Fibroblast of villous mesenchyme (primary cell): ENCODE measurements at places on chromosomes 7 and 10. TPM values are rescaled to one million over a fixed set of nuclear protein-coding genes. Genes with fewer than 3 reads are reported as not detected.

DNA sequence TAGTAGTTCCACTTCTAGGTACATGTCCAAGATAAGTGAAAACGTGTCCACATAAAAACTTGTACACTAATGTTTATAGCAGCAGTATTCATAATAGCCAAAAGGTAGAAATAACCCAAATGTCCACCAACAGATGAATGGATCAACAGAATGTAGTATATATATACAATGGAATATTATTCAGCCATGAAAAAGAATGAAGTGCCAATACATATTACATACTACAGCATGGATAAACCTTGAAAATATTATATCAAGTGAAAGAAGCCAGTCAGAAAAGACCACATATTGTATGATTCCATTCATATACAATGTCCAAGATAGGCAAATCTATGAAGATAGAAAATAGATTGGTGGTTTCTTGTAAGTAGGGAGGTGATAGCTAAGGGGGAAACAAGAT lies 47.8 kb upstream of the WASL start:
- no peak for DNase-seq

DNA sequence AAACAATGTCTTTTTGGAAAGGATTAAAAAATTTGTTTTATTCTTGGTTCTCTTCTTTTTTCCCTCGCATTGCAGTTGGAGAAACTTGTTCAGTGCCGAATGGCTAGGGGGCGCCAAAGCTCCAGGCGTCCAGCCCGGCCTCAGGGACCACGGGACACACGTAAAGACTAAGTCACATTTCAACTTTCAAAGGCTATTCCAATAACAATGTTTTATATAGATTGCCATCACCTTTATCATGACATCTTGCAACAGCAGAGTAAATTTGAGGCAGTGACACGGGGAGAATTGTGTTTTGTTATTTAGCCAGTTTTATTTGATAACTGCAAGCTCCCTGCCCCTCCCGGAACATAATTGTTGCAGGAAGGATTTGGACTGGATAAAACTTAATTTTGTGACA lies 2.2 kb upstream of the IGFBP3 start:
- DNase-seq: peak; percentile 78

DNA sequence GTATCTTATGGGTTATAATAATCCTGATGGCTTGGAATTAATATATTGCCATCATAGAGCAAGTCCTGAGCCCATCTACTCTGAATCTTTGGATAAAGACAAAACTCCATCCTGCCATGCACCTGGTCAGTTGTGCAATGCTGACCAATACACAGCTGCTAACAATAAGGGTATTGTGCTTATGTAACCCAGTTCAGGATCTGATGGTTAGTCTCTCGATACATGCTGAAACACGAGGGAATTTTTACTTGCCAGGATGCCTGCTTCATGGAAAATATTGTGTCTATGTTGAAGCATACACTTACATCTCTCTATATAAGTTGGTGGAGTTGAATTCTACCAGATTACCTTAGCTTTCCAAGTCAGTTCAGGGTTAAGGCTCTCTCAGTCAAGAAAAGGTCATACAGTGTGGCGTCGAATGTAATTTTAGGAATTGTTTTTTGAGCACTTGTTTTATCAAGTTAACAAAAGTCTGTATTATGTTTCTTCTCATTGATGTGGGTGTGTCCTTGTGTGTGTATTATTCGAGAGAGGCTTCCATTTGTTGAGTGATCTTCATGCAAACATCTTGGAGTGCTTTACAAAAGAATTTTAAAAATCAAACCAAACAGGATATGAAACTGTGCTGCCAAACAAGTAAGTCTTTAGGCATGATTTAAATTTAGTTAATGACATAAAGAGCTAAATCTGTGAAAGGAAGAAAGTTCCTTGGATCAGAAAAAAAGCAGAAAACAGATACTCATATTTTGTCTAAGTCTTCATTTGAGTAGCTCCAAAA lies 449.1 kb downstream of the SUGCT start:
- DNase-seq: no peak

GRCh38 chr7:95684037-95684436 lies 87.7 kb upstream of the PDK4 start:
- peak; percentile 51 for DNase-seq

- peak; percentile 79 for DNase-seq
Measured at GRCh38 chr10:16777473-16778370, 39.5 kb downstream of the RSU1 start.

DNA sequence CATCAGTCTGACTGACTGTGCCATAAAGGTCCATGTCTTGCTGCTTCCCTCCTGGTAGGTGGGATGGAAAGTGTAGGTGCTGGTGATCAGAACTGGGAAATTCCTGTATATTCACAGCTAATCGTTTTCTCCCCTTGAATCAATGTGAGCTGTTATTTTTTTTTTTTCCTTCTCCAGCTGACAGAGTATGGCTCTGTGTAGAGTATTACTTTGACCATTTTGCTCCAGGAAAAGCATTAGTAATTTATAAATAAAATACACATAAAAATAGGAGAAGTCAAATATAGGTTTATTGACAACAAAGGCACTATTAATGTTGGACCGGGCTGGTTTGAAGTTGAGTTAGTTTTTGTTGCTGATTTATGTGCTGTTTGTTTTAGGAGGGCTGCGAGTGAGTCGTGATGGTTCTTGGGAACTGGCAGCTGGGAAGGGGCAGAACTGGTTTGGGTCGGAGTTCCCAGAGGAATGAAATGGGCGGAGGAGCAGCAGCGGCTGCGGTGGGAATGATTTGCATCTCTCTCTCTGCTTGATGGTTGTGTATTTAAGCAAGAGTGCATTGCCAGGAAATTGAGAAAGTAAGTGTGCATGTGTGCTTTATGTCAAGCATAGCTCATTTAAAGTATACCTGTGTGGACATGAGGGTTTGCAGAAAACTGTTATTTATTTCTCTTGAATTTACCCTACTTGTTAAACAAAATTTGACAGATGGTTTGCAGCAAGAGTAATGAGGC lies 80.9 kb downstream of the LRMDA start:
- no peak for DNase-seq

Gene HOXA9
- 17.1 and 20.3 TPM in 2 replicates for total RNA-seq

Gene ELAPOR2
- total RNA-seq: 1.7 and 8.4 TPM in 2 replicates

Gene LRGUK
- 0.32 and 0.43 TPM in 2 replicates for total RNA-seq
